EH (cell line): ENCODE measurements at places on chromosomes 7 and 10.

DNA sequence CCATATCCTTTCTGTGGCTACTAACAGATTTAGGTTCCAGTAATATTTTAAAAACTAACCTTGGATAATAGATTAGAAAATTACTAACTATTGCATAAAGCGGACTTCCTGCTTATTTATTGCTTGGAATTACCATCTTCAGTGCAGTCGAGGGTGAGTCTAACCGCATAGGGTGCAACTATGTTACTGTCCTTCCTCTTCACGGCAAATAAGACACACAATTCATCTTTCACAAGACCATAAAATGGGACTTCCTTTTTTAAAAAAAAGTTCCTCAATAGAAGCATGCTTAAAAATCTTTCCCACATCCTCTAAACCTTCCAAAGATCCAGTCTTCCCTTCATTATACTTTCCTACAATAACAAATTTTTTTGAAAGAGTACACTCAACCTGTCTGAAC is 2.1 kb downstream of the SLC25A40 start:
- DNase-seq = no peak

DNA sequence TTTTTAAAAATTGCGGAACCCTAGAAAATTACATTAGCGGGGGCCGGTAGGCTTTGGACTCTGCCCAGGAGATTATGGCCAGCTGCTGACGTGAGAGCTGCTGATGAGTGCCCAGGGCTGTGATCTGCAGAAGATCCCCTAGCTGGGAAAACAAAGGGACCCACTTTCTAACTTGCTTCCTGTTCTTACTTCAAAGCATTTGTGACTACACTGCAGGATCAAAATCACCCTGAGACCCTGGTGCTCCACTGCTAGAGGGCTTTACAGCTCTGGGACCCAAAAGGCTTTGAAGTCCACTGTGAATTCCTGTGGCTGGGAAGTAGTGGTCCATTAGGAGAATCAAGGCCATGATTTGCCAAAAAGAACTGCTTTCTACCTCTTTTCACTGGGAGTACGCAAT is 499.4 kb upstream of the AKR1E2 start:
- no peak for DNase-seq

DNA sequence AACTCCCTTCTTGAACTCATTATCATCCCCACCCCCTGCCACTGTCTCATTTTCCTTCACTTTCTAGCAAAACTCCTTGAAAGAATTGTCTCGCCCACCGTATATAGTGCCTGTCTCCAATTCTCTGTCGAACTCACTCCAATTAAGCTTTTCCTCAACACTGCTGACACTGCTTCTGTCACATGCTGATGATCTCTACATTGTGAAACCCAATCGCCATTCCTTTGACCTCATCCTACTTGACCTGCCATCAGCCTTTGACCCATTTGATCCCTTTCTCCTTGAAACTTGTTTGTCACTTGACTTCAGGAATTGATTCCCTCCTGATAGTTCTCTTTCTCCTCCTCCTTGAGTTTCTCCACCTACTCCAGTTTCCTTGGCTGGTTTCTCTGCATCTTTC is 54.8 kb downstream of the CCDC71L start:
- DNase-seq = no peak

DNA sequence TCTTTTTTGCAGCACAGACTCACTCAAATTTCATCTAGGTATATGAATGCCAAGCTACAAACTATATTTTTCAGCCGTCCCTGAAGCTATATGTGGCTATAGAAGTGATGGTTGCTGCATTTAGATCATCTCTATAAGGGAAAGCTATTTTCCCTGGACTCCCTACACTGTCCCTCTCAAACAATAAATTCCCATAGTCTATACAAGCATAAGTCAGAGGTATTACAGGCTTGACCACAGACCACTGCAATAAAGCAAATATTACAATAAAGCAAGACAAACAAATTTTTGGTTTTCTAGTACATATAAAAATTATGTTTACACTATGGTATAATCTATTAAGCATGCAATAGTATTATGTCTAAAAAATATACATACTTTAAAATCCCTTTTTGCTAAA is 1015.5 kb upstream of the LRRN3 start:
- DNase-seq = no peak

GRCh38 chr10:63521416-63522276 is 445 bp downstream of the REEP3 start:
- DNase-seq = peak; percentile 79

DNA sequence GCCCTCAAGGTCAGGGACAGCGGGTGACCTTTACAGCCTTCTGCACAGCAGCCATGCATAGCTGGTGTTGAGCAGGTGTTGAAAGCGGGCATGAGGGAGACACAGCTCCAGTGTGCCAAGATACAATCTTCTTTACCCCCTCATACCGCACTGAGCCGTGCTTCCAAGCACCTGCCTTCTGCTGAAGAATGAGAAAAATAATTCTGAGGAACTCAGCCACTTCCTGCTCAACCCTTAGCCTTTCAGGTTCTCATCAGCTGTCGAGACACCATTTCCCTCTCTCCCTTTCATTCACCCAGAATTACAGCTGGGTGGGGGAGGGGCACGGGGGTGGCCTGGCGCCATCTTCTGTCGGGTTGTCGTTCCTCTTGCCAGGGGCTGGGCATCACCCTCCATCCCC is 58.6 kb downstream of the COL13A1 start:
- no peak for DNase-seq

GRCh38 chr10:95289921-95290421 is 832 bp downstream of the PDLIM1 start:
- DNase-seq = peak; percentile 34

GRCh38 chr7:68411742-68412141 is 1186.5 kb upstream of the AUTS2 start:
- no peak for DNase-seq

DNA sequence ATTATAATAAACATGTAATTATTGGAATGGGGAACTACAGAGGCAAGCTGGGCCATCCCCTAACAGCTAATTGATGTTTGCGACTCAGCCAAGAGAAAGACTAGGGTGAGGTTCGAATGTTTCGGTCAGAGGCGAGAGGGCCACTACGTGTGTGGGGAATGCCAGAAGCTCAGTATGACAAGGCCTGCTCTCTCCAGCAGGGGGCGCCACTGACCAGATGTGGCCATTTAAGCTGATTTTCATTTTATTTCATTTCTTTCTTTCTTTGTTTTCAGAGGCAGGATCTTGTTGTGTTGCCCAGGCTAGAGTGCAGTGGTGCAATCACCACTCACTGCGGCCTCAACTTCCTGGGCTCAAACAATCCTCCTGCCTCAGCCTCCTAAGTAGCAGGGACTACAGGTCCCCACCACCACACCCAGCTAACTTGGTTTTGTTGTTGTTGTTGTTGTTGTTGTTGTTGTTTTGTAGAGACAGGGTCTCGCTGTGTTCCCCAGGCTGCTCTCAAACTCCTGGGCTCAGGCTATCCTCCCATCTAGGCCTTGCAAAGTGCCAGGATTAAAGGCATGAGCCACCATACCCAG is 38.1 kb downstream of the TMEM130 start:
- peak; percentile 32 for DNase-seq
